ENCODE measurements at places on chromosomes 13 and 19. TPM values are rescaled to one million over a fixed set of nuclear protein-coding genes. Genes with fewer than 3 reads are reported as not detected.

DNA sequence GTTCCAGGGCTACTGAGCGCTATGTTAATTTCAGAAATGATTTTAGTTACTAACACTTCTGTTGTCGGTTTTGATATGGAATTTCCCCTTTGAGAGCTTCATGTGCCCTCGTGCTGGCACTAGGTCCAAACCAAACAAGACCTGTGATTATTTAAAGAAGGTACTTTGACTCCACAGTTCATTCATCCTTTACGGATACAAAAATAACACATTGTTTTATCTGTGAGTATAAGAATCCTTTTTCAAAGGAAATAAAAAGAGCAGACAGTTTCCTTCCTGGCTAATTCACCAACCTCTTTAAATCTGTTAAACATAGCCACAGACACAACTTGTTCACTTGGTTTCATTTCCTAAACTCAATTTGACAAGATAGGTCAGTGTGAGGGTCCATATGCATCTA, 141.2 kb downstream of the FLT1 start:
- no peak for DNase-seq

DNA sequence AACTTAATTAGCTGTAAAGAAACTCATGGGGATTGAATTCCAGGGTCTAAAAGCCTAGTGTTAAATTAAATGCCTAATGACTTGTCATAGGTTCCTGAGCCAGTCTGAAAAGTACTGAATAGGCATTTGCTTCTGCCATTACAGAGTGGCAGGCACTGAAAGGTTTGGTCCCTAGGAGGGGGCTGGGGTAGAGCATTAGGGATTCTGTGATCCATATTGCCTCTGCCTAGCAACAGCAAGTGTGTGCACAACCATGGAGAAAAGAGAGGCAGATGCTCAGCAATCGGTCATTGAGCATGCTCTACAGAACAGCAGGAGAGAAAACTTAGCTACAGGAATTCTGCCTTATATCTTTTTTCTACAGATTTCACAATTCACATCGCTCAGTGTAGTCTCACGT, 133.5 kb downstream of the TRPC4 start:
- no peak for DNase-seq

DNA sequence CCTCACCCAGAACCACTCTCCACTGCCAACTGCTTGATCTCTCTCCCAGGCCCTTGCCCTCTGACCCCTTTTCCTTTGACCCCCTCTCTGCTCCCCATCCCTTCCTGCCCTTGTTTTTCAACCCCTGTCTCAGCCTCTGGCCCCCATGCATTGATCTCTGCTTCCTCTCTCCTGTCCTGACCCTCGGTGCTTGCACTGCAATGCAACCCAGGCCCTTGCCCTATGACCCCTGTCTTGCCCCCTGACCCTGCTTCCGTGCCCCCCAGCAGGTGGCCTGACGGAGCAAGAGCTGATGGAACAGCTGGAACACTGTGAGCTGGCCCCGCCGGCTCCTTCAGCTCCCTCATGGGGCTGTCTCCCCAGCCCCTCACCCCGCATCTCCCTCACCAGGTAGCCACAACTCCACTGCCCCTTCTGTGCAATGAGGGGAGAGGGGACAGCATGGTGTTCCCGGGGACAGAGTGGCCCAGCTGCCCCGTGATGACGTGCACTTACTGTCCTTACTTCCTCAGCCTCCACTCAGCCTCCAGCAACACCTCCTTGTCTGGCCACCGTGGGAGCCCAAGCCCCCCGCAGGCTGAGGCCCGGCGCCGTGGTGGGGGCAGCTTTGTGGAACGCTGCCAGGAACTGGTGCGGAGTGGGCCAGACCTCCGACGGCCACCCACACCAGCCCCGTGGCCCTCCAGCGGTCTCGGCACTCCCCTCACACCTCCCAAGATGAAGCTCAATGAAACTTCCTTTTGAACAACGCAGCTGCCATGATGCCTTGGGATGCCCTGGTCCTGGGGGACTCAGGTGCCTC, 10.5 kb upstream of the LTBP4 start:
- no peak for DNase-seq

DNA sequence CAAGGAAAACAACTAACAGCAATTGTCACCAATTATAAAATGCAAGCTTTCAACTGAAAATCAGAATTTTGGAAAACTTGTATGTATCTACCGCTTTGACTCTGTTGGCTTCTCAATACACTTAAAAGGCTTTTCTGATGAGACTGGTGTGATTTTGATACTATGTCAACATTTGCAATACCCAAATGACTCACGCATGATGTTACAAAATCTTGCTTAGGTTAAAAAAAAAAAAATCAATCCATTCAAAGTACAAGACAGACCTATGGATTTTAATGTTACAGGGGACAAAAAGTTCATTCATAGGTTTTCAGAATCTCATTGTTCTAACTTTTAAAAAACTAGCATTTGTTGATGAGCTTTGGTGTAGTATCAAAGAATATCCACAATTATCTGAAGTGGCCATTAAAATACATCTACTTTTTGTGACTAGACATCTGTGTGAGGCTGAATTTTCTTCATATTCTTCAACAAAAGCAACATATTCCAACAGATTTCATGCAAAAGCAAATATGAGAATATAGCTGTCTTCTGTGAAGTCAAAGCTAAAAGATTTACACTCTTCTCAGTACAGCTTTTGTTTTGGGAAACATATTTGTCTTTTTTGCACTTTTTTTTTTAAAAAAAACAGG, 10.7 kb downstream of the ELF1 start:
- peak; percentile 76 for DNase-seq

DNA sequence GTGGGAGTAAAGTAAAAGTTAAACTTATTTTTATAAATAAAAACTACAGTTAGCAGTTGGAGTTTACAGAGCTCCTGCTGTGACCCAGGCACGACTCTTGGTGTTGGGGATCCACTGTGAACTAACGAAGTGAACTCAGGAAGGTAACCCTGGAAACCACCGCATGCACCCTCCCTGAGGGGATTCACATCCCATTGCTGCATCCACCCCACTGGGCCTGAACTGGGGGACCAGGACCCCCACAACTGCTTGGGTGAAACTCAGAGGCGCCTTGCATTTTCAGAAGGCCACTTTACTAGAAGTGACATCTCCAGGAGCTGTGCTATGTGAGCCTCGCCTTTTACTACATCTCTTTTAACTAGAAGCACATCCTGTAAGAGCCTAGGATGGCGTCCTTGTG, 166.4 kb downstream of the TEX29 start:
- DNase-seq = no peak

- DNase-seq = no peak
Measured at GRCh38 chr13:37085606-37086005, 19.9 kb downstream of the CSNK1A1L start.

DNA sequence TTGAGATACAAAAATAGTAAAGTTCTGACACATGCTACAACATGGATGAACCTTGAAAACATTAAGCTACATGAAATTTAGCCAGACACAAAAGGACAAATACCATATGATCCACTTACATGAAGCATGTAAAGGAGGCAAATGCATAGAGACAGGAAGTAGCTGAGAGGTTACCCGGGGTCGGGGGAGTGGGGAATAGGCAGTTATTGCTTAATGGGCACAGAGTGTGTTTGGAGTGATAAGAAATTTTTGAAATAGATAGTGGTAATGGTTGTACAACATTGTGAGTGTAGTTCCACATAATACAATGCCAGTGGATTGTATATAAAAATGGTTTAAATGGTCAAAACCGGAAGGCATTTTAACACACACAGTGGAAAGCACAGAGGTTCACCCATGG, 4.3 kb downstream of the N4BP2L1 start:
- DNase-seq = no peak

DNA sequence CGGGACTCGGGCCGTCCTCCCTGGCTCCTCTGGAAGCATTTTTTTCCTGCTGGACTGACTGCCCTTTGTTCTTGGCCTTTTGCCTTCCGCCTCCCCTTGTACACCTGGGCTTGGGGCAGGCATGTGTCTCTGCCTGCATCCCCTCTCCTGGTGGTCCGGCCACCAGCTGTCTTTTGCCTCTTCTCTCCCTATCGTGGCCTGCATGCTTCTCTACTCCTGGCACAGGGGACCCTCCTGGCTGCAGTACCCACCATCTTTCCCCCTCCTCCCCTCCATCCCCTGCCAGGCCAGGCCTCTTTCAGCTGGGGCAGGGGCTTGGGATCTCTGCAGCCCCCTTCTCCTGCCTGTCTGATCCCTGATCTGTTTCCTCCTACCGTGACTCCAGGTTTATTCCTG, 12.1 kb downstream of the WTIP start:
- DNase-seq = no peak

DNA sequence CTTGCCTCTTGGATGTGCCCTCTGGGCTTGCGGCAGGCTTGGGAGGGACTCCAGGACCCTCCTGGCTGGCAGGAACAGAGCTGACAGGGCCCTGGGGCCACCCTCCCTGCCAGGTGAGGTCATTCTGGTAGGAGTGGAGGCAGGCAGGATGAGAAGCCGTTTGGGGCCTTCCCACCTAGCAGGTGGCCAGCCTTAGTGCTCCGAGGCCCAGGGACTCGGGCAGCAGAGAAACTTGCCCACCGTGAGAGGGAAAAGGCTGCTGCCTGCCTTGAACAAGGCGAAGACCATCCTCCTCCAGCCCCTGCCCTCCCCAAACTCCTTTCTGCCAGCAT, 8.5 kb downstream of the RFX1 start:
- DNase-seq = no peak

- no peak for DNase-seq
Measured at GRCh38 chr13:32426191-32426989, 1.5 kb downstream of the N4BP2L1 start.

Gene ZNF791
- 18.6 TPM for total RNA-seq

Gene LRG1
- total RNA-seq = not detected

Gene TMEM238
- total RNA-seq = 13.6 TPM
